ENCODE measurements at places on chromosomes 11 and 22. TPM values are rescaled to one million over a fixed set of nuclear protein-coding genes. Genes with fewer than 3 reads are reported as not detected.

Gene MFRP
- not detected for total RNA-seq

Gene MYRF
- total RNA-seq, result 0.44 TPM

Gene GPR83
- total RNA-seq, result 0.26 TPM

Gene GSTT2
- total RNA-seq, result not detected

Gene KRTAP5-8
- total RNA-seq, result not detected

Gene SNX19
- 74.0 TPM for total RNA-seq

Gene AMOTL1
- 40.8 TPM for total RNA-seq

Gene SPTBN2
- 1.2 TPM for total RNA-seq

Gene GGTLC3
- total RNA-seq, result not detected

Gene RIBC2
- 1.2 TPM for total RNA-seq

Gene LRP4
- 1.1 TPM for total RNA-seq

Gene MICAL3
- total RNA-seq, result 15.5 TPM

Gene BARX2
- not detected for total RNA-seq

Gene TMEM86A
- 0.12 TPM for total RNA-seq

Gene KCNQ1
- not detected for total RNA-seq

Gene GPHA2
- not detected for total RNA-seq

Gene CREB3L1
- total RNA-seq, result 17.0 TPM

Gene UPK2
- not detected for total RNA-seq

Gene FGF4
- not detected for total RNA-seq

Gene OR8G1
- not detected for total RNA-seq

Gene TKFC
- total RNA-seq, result 14.5 TPM

Gene CCDC157
- 1.2 TPM for total RNA-seq

Gene BEST1
- total RNA-seq, result 1.2 TPM

Gene SLC29A2
- 0.12 TPM for total RNA-seq

Gene CNIH2
- 0.37 TPM for total RNA-seq

Gene EXT2
- 147 TPM for total RNA-seq

Gene INS
- total RNA-seq, result not detected

Gene TMEM151A
- total RNA-seq, result 0.13 TPM

Gene TNNT3
- total RNA-seq, result 0.25 TPM

Gene FDXACB1
- 2.9 TPM for total RNA-seq

Gene SPI1
- total RNA-seq, result not detected

Gene ANAPC15
- total RNA-seq, result 40.7 TPM

Gene C11orf42
- total RNA-seq, result not detected

Gene HBB
- total RNA-seq, result not detected

Gene SEZ6L
- total RNA-seq, result not detected

Gene METTL15
- 14.0 TPM for total RNA-seq

Gene OR51B2
- not detected for total RNA-seq

Gene C1QTNF5
- total RNA-seq, result 22.6 TPM

Gene DDI1
- not detected for total RNA-seq

Gene SOX6
- total RNA-seq, result 0.50 TPM

Gene STIM1
- 51.0 TPM for total RNA-seq

Gene MS4A6E
- not detected for total RNA-seq

Gene PARVA
- total RNA-seq, result 36.1 TPM

Gene RGL4
- not detected for total RNA-seq

Gene DAGLA
- total RNA-seq, result 2.2 TPM

Gene NRIP3
- total RNA-seq, result 15.2 TPM

Gene P2RY6
- total RNA-seq, result 2.6 TPM

Gene IGF2
- under 0.01 TPM for total RNA-seq

Gene OR52H1
- 0.66 TPM for total RNA-seq

Gene NLRP6
- total RNA-seq, result not detected

Gene KRTAP5-7
- total RNA-seq, result not detected

Gene APLNR
- 0.66 TPM for total RNA-seq

Gene NAV2
- total RNA-seq, result 11.5 TPM

All from aortic smooth muscle cell (primary cell).